ENCODE measurements at places on chromosomes 2 and 18. TPM values are rescaled to one million over a fixed set of nuclear protein-coding genes. Genes with fewer than 3 reads are reported as not detected.

- no peaks in the 10 kb centered on the region for H3K27me3 ChIP-seq
- no peaks in the 10 kb centered on the region for H3K36me3 ChIP-seq
- no peaks in the 10 kb centered on the region for H3K4me1 ChIP-seq
- H3K27ac ChIP-seq, result no peak overlapping the region
Measured at GRCh38 chr2:62071126-62071598, 124.8 kb upstream of the B3GNT2 start.

GRCh38 chr2:231190531-231191197 lies 7.8 kb upstream of the ARMC9 start:
- H3K36me3 ChIP-seq, result no peaks in the 10 kb centered on the region
- H3K4me3 ChIP-seq, result peak overlapping the region; percentile 32
- peak; percentile 75 for DNase-seq
- peak overlapping the region; percentile 86 for H3K27ac ChIP-seq

The SP9 gene
- not detected for total RNA-seq

The BMP10 gene
- total RNA-seq, result not detected

The ELOA2 gene
- total RNA-seq, result not detected

GRCh38 chr18:35142275-35142615 lies 98.6 kb upstream of the ZNF397 start:
- no peaks in the 10 kb centered on the region for H3K36me3 ChIP-seq
- H3K4me3 ChIP-seq, result no peak overlapping the region

The PFN4 gene
- total RNA-seq, result 3.5 TPM

DNA sequence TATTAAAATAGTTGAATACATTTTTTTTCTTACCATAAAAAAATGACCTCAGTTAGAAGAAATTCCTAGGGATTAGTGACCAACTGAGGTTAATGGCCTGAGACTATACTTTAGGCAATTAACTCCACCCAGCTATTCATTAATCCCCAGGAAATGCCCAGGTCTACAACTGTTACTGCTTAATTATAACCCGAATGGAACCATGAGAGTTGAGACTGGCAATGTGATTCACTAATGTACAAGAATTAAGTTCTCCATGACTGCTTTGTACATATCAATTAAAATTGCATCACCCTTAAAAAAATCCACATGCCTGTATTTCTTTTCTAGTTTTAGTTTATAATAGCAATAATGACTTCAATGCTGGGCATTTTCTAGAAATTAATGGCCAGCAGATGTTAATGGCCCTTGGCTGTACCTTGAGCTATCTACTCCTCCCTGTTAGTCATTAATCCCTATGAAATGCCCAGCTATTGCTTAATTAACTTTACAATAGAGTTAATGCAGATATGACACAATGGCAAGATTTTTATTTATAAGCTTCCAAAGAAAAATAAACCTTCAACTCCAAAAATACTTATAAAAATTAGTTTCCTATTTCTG lies 44.1 kb downstream of the ERBB4 start:
- H3K27ac ChIP-seq, result no peak overlapping the region
- no peaks in the 10 kb centered on the region for H3K36me3 ChIP-seq
- peaks cover 5% of the 10 kb centered on the region for H3K4me1 ChIP-seq
- H3K27me3 ChIP-seq, result no peaks in the 10 kb centered on the region

The DNER gene
- 0.93 TPM for total RNA-seq

GRCh38 chr2:232076736-232077135 lies 115.2 kb downstream of the DIS3L2 start:
- no peak for DNase-seq
- no peak overlapping the region for H3K4me3 ChIP-seq
- H3K36me3 ChIP-seq, result no peaks in the 10 kb centered on the region
- H3K27ac ChIP-seq, result no peak overlapping the region
- peaks cover 14% of the 10 kb centered on the region for H3K4me1 ChIP-seq

DNA sequence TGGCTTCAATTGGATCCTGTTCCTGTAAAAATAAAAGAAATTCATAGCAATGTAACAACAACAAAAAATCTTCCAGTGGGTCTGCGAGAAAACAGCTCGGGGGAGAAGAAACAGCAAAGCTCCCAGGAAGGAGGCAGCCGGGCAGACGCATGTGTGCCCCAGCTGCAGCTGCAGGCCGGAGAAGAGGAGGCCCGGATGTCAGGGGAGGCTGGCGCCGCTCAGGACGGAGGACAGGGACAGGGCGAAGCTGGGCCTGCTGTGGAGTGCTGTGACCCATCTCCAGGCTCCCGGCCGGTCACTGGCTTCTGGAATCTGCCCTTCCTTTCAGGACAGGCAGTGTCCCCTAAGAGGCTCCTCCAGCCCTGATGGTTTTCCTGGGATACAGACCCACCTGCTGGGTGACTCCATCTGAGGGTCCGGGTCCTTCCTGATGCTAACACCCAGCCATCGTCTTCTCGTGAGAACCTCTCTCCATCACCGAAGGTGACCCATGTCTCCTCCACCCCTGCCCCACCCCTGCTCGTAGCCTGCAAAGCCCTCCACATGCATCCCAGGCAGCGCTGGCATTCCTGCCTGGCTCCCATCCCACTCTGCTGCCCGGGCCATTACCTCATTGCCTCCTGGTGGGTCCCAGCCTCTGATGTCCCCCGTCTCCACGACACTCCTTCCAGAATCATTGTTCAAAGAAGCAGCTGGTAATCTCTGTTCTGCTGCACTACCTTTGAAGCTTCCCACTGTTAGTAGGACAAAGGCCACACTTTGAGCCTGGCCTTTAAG lies 145.4 kb upstream of the TWIST2 start:
- H3K27me3 ChIP-seq, result no peaks in the 10 kb centered on the region
- no peaks in the 10 kb centered on the region for H3K4me1 ChIP-seq
- H3K4me3 ChIP-seq, result no peak overlapping the region

GRCh38 chr2:241987726-241988125 lies 118.2 kb downstream of the RTP5 start:
- DNase-seq, result no peak
- H3K27ac ChIP-seq, result no peak overlapping the region
- H3K27me3 ChIP-seq, result no peaks in the 10 kb centered on the region

- no peak overlapping the region for H3K4me3 ChIP-seq
- H3K4me1 ChIP-seq, result no peaks in the 10 kb centered on the region
- no peaks in the 10 kb centered on the region for H3K27me3 ChIP-seq
- H3K36me3 ChIP-seq, result no peaks in the 10 kb centered on the region
- H3K27ac ChIP-seq, result no peak overlapping the region
Measured at GRCh38 chr2:145410086-145410485, 890.2 kb upstream of the ZEB2 start.

The CBLN2 gene
- total RNA-seq, result not detected

The PELI1 gene
- total RNA-seq, result 10.0 TPM

The ADD2 gene
- total RNA-seq, result 6.5 TPM

The ANKRD30B gene
- 0.11 TPM for total RNA-seq

- DNase-seq, result no peak
- H3K27ac ChIP-seq, result no peak overlapping the region
- no peak overlapping the region for H3K4me3 ChIP-seq
- no peaks in the 10 kb centered on the region for H3K36me3 ChIP-seq
- H3K4me1 ChIP-seq, result peaks cover 6% of the 10 kb centered on the region
Measured at GRCh38 chr2:118858485-118859156, 11.2 kb upstream of the EN1 start.

The SGPP2 gene
- 44.3 TPM for total RNA-seq

The SATB2 gene
- 2.0 TPM for total RNA-seq

The DYSF gene
- total RNA-seq, result 14.7 TPM

DNA sequence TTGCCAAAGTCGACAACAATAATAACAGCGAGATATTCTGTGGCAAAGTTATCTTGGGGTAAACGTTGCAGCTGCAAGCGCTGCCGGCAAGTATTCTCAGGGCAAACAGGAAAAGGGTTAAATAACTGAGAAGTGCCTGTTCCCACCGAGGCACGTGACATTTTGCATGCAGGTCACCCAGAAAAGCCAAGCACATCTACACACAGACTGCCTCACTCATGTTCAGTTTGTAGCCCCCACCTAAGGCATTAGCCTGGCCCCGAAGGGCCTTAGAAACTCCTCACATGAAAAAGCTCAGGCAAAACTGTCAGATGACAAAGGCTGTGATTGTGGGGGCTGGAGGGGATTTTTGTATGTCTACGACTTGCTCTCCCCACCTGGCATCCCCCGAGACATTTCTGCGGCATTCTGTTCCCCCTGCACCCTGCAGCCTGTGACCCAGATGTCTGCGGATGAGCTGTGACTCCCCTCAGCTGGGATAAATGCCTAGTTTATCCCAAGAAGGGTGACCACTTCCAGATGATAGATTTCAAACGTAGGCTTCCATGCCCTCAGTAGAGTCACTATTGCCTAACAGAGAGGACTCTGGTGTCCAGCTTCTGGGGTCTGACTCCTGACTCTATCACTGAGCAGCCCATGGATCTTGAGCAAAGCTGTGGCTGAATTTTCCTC lies 215.2 kb upstream of the SIX2 start:
- no peak for DNase-seq
- no peak overlapping the region for H3K27ac ChIP-seq
- H3K36me3 ChIP-seq, result no peaks in the 10 kb centered on the region

- peaks cover 58% of the 10 kb centered on the region for H3K4me1 ChIP-seq
- H3K27ac ChIP-seq, result no peak overlapping the region
- no peak for DNase-seq
- no peak overlapping the region for H3K4me3 ChIP-seq
- H3K36me3 ChIP-seq, result no peaks in the 10 kb centered on the region
- no peaks in the 10 kb centered on the region for H3K27me3 ChIP-seq
Measured at GRCh38 chr2:131035112-131035825, 58.0 kb downstream of the FAM168B start.

The MRPL53 gene
- total RNA-seq, result 49.4 TPM

- peaks cover 6% of the 10 kb centered on the region for H3K36me3 ChIP-seq
- no peaks in the 10 kb centered on the region for H3K27me3 ChIP-seq
- no peak overlapping the region for H3K27ac ChIP-seq
- H3K4me3 ChIP-seq, result no peak overlapping the region
- H3K4me1 ChIP-seq, result no peaks in the 10 kb centered on the region
Measured at GRCh38 chr2:201759567-201759966, 21.2 kb downstream of the ALS2 start.

DNA sequence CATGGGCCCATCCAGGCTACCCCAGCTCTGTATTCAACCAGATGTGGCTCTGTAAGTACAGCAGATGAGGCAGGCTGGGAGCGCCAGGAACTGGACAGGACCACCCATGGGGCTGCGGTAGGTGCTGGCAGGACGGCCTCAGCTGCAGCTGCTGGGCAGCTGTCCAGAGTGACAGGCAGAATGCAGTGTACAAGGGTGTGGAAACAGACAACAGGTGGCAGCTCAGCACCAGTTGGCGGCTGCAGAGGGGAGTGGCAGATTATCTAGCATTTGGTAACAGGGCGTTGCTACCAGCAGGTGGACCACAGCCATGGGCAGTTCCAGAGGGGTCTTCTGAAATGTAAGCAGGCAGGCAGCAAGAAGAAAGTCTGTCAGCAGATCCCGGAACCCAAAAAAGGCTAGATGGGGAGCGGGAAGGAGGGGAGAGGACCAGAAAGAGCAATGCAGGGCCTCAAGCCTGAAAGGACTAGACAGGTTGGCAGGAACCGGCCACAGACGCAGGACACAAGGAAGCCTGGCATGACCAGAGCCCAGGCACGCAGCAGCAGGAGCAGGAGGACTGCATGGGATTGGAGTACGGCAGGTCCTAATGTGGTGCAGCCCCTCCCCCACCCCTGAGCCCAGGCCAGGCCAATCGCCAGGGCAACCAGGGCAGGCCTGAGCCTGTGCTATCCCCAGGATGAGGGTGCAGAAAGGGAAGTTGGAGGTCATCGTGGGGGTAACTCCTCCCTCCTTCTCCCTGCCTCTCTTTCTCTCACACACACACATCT lies 24.7 kb downstream of the PKDCC start:
- no peaks in the 10 kb centered on the region for H3K4me1 ChIP-seq
- DNase-seq, result no peak
- H3K27ac ChIP-seq, result no peak overlapping the region
- no peaks in the 10 kb centered on the region for H3K27me3 ChIP-seq
- no peaks in the 10 kb centered on the region for H3K36me3 ChIP-seq
- H3K4me3 ChIP-seq, result no peak overlapping the region

The CHRNA1 gene
- total RNA-seq, result not detected

- H3K27me3 ChIP-seq, result no peaks in the 10 kb centered on the region
- peaks cover 37% of the 10 kb centered on the region for H3K4me1 ChIP-seq
- H3K36me3 ChIP-seq, result peaks cover 44% of the 10 kb centered on the region
- no peak for DNase-seq
- peak overlapping the region; percentile 100 for H3K27ac ChIP-seq
- no peak overlapping the region for H3K4me3 ChIP-seq
Measured at GRCh38 chr2:43222475-43223309, 3.7 kb downstream of the ZFP36L2 start.

The MC2R gene
- not detected for total RNA-seq

GRCh38 chr2:151150331-151151320 lies 111.0 kb downstream of the RBM43 start:
- no peaks in the 10 kb centered on the region for H3K4me1 ChIP-seq
- no peaks in the 10 kb centered on the region for H3K27me3 ChIP-seq
- no peak overlapping the region for H3K4me3 ChIP-seq
- H3K36me3 ChIP-seq, result no peaks in the 10 kb centered on the region

The MGAT4A gene
- 20.4 TPM for total RNA-seq

GRCh38 chr2:171315781-171316180 lies 118.0 kb downstream of the METTL8 start:
- no peak overlapping the region for H3K4me3 ChIP-seq
- H3K27ac ChIP-seq, result no peak overlapping the region
- H3K36me3 ChIP-seq, result no peaks in the 10 kb centered on the region

DNA sequence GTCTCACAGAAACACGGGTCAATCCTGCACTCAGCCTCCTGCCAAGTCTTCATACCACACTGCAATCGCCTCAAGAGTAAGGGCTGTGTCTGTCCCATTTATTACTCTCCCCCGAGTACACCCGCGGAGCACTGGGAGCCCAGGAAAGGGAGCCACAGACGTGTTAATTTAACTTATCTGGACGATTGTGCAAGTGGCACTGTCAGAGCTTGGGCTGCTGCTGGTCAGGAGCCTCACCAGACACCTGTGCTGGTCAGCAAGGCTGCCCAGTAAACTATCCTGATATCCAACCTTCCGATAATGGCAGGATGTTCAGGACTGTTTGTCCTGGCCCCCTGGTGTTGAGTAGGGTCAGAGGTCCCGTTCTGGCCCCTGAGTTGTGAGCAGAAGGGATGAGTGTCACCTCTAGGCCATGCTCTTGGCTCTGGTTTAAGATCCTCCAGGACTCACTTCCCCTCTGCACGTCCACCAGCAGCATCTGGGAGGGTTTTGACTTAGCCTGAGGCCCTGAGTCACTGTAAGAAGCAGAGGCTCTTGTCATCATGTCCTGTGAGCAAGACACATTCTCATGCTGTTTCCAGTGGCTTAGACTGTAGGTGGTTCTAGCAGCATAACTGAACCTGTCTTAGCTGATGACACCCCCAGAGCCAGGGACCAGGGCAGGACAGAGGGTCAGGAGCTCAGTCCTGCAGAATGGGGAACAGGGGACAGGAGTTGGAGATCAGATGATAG lies 82.5 kb upstream of the ARL4C start:
- H3K4me1 ChIP-seq, result no peaks in the 10 kb centered on the region
- H3K27ac ChIP-seq, result no peak overlapping the region
- H3K4me3 ChIP-seq, result no peak overlapping the region
- no peak for DNase-seq
- no peaks in the 10 kb centered on the region for H3K36me3 ChIP-seq

DNA sequence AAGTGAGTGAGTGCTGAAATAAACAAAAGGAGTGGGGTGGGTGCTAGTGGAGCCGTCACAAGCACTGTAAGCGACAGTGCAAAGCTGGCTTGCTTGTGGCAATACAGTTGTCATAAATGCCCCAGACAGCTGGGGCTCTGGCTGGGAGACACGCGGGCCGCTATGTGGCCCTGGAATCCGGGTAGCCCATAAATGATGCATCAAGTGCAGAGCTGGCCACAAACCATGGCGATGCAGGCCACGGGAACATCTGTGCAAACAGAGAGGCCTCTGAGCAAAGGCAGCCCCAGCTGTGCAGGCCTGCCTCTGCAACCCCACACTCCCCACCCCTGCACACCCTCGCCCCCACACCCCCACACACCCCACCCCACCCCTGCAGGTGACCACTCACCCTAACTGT lies 349.2 kb upstream of the ID2 start:
- no peaks in the 10 kb centered on the region for H3K4me1 ChIP-seq
- no peak overlapping the region for H3K27ac ChIP-seq
- H3K4me3 ChIP-seq, result no peak overlapping the region

Data from thyroid gland (tissue), 4 donors.